ENCODE measurements at places on chromosomes 13 and 19.

- no peak for DNase-seq
Measured at GRCh38 chr19:40519352-40520322, 52.8 kb downstream of the SPTBN4 start.

DNA sequence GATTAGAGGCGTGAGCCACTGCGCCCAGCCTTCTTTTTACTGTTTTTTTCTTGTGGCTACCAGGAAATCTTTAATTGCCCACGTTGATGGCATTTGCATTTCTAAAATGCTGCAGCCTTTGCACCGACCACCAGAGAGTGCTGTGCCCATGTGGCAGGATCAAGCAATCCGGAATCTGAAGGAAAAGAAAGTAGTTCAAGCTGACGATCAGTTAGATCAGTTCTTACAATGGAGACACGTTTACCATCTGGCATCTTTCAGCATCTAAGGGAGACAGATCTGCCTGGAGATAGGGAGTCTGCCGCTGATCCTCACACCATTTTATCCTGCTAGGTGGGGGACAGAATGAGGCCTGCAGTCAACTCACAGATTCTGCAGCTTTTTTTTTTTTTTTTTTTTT lies 19.9 kb downstream of the TINCR start:
- peak; percentile 38 for DNase-seq

DNA sequence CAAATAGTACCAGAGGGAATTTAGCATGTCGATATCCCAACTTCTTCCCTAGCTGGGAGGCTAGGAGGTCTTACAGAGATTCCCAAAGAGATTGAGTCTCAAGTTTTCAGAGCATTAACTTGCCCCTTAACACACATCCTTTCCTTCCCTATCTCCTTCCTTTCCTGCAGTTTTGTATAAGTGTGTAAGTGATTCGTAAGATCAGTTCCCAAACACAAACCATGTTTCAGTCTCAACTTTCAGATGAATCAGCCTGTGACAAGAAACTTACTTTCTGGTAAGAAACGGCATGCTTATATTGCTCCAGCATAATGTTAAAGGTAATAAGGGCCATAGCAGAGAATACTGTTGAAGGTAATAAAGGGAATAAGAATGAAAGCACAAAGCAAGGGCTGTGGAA lies 472.2 kb downstream of the LIG4 start:
- DNase-seq = no peak

- DNase-seq = no peak
Measured at GRCh38 chr19:5025027-5025426, 56.1 kb downstream of the KDM4B start.

DNA sequence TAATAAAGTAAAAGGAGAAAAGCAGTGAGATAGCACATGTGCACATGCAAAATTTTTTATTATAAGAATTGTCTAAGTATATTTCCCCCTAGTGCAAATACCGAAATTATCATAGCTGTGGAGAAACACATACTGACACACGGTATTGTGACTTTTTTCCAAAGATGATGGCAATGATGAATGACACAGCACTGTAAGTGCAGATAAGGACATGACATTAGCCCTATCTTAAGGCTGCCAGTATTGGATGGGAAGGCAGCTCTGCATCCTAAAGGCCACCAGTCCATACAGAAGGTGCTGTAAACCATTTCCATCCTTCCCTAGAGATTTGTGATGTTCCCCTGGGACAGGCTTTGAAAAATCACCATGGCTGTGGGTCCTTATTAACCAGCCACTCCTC lies 11.5 kb upstream of the MICU2 start:
- no peak for DNase-seq

DNA sequence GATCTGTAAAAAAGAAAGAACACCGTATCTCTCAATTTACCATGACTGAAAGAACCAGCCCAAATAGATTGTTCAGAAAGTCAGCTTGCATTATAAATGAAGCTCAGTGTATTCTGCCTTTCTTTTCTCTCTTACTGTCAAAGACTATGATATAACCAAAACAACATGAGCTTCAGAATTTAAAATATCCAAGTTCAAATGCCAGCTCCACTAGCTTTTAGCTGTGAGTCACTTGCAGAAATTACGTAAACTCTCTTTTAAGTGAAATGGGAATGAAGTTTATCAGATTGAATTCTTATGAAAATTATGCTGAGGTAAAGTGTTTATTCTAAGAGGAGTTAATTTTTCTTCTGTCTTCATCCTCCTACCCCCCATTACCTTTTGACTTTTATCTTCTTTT lies 20.0 kb upstream of the POSTN start:
- DNase-seq = no peak

GRCh38 chr19:30209617-30210600 lies 162.3 kb upstream of the ZNF536 start:
- no peak for DNase-seq

DNA sequence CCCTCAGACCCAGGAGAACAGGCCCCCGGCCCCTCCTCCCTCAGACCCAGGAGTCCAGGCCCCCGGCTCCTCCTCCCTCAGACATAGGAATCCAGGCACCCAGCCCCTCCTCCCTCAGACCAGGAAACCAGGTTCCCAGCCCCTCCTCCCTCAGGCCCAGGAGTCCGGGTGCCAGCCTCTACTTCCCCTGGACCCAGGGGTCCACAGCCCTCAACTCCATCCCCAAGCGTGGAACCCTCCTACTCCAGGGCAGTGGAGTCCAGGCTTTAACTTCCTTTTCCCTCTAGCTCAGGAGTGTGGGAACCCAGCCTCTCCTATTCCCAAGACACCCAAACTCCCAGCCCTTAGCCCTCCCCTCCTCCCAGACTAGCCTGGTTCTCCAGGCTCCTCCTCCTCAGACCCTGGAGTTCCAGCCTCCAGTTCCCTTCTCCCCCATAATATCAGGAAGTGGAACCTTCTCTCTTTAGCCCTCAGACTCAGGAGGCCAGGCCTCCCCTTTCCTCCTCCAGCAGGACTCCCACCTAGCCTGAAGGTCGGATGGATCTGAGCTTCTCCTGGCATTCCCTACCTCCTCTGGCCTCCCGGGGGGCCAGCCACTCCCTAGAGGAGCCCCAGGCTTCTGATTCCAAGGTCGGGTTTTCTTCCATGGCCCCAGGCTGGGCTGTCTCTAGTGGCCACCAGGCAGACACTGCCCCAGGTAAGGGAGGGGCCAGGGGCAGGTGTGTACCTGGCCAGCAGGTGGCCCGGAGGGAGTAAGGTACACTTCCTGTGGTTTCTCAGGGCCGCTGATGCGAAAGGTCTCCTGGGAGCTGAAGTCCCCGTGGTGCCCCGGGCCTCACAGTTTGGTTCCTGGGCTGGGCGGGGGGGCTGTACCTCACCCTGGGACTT lies at the start of gene TMC4:
TSS of gene TMC4 (minus strand) at position 690 of the 888 bp plus-strand sequence. CDS start at position 647, 43 bp downstream.
- peak; percentile 98 for DNase-seq

- no peak for DNase-seq
Measured at GRCh38 chr19:31535691-31536460, 186.6 kb upstream of the TSHZ3 start.

DNA sequence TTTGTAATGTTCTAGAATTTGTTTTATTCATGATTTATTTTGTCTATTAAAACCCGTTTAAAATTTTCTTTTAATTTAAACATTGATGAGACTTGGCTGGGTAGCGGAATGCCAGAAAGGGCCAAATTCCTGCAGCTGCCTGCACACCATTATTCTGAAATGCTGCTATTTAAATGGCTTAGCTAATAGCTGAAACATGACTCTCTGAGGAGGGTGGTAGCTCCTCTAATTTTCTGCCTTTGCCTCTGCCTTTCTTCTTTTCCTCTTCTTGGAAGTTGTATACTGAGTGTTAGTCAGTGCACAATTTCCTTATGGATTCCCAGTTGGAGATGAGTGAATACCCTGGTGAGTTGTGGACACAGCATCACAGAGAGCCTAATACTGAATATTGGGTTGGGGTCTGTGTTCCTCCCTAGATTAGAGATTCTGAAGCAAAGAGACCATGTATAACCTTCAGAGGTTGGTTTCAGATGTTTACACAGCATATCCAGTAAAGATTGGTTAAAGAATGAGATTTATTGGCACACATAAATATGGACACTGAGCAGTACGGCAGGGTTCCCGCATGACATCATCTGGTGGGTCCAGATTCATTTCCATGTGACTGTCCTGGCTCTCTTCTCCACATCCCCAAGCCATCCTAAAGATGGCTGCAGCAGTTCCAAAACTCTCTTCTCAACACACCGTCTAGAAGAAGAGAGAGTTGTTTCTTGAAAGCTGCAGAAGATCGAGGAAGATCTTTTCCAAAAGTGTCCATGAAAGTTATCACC lies 55.9 kb downstream of the MTUS2 start:
- DNase-seq = no peak

DNA sequence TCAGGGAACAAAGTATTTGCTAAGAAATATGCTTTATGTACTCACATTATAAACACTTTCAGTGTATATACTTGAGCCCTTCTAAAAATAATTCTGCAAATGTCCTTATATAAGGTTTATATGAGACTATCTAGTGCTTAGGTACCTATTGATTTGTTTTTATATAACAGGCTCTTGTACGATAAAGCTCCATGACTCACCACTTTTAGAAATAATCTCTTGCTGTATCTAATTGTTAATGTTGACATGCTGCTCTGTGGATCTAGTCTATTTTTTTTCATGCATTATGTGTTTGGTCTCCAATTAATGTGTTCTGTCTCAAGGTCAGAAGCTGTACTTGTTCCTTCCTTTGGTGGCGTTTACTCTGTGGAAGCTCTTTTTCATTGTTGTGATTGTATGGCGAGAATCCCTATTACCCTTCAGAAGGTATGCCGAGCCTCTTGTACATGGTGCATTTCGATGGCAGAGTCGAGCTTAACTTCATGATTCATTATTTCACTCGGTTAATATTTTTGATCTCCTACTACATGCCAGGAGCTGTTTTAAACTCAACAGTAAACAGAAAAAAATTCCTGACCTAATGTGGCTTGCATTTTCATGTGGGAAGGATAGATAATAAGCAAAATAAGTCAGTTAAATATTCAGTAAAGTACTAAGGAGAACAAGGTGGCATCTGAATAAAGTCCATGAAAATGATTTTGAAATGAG lies 361.6 kb downstream of the COG6 start:
- DNase-seq = no peak

DNA sequence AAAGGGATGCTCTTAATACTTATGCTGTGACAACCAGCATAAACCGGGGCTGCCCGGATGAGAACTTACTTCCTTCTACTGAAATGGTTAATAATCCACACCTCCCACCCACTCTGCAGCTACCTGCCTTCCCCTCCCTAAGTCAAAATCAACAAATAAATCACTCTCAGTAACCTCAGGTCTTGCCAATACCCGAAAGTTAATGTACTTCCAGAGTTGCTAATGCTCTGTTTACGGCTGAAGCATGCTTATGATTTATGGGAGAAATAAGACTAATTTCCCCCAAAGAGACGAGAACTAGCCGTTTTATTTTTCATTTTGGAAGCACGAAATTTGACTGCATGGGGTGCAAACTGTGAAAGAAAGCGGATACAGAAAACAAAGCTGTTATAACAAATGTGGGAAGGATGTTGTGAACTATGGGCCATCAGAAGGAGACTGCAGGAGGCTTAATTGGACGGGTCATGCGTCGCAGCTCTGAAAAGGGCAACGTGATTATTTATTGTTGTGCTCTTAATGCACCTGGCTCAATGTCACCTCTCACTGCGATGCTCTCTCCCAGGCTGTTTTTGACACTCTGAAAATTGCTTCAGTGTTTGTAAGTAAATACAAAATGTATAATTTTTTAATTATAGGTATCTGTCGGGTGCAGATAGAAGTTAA lies 114.0 kb upstream of the SLC7A1 start:
- no peak for DNase-seq

GRCh38 chr19:38389101-38389925 lies 816 bp downstream of the SPRED3 start:
- DNase-seq = no peak

- DNase-seq = no peak
Measured at GRCh38 chr13:21913010-21913409, 242.1 kb downstream of the FGF9 start.

DNA sequence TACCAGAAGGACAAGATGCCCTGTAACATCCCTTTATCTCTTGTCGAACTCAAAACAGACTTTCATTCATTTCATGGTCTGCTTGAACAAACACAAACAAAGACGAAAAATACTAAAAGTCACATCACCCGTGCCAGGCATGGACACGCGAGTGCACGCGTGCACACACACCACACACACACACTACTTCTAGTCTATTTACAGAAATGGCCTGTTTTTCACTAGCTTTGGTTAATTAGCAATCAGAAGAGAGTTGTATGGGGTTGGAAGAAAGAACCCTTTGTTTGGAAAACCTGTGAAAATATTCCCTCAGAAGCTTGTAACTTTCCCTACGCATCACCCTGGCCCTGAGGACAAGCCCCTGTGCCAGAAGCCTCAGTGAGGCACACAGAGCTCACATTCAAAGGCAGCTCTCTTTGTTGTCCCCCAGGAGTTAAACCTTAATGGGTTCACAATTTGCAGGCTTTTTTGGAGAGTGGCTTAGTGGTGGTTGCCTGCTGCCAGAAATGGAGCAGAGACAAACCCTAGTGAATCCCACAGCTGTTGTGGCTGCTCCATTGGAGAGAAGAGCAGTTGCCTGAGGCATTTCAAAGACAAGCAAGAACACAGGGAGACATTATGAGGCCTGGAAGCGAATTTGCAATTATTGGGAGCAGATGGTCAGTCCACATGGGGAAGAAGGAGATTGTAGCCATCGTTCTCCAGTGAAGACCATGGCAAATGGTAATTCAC lies 55.9 kb downstream of the STARD13 start:
- no peak for DNase-seq

Measured in HT-29 (cell line).